ENCODE measurements at places on chromosomes 2 and 18.

DNA sequence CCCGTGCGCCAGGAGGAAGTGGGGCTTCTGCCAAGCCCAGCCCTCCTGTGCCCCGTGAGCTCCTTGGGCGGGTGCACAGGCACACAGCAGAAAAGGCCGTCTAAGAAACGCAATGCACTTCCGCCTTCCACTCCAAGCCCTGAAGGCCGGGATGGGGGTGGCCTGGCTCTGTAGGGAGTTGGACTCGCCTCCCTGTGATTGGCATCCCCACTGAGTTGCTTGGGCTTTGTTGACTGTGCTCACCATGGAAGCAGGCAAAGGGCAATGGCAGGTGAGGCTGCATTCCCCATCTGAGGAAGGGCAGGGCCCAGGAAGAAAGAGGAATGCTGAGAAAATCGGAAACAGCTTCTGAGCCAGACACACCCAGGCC lies 66.8 kb downstream of the CRACDL start:
- DNase-seq = peak; percentile 97

DNA sequence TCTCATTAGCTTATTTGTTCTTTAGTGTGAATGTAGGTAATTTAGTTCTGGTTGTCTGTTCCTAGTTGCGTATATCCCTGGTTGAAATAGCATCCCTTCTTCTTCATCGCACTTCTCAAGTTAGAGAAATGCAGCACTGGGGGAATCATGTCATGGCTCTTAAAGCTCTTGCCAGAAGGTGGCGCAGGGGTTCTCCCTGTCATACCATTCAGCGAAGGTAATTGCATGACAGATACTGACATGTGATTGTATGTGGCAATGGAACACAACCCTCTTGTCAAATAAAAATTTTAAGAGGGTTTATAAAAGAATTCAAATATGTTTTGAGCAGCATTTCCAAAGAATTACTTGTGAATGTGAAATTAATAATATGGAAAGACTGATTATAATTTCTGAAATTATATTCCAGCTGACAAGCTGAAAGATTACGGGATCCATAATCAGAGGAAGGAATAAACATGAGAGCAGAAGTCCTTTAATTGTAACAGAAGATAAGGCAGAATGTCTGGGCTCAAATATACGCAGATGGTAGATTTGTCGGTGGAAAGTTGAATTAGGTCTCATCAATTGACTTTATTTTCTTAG lies 411.7 kb downstream of the DSEL start:
- no peak for DNase-seq

DNA sequence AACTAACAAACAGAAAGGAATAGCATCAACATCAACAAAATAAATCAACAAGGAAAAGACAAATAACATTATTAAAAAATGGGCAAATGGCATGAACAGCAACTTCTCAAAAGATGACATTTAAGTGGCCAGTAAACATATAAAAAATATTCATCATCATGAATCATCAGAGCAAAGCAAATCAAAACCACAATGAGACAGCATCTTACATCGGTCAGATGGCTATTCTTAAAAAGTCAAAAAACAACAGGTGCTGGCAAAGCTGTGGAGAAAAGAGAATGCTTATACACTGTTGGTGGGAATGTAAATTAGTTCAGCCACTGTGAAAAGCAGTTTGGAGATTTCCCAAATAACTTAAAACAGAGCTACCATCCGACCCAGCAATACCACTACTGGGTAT lies 327.1 kb downstream of the CMPK2 start:
- no peak for DNase-seq

- DNase-seq = no peak
Observed at GRCh38 chr2:219570194-219570923, 980 bp downstream of the OBSL1 start.

DNA sequence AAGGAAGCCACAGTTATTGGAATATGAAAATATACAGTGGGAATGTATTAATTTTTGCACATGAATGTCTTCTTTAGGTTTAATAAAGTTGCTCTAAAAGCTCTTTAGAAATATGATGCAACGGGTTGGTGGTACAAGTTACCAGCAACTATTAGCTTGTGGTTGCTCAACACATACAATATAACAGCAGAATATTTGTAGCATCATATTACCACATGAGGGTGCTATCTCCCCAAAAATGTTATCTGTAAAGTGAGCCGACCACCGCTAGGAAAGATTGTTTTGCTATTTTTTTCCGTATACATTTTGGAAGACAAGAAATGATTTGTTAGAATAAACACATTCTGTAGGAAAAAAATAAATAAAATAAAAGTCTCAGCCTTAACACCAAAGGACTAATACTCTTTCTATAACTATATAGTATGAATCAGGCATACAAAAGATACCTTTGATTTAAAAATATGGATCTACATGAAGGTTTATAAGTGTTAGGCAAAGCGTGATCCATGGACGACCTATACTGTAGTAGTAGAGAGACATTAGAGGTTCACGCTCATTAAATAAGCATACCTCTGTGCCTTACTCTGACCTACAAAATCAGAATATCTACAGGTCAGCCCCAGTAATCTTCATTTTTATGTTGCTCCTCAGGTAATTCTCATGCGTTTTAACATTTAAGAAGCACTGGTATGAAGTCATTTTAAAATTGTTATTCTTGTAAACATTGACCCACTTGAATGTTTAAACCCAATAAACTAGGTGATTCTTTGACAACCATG lies 1110.6 kb upstream of the ACVR2A start:
- peak; percentile 51 for DNase-seq

- no peak for DNase-seq
Observed at GRCh38 chr18:79682894-79683625, 3.5 kb downstream of the CTDP1 start.

- DNase-seq = peak; percentile 34
Observed at GRCh38 chr2:226215902-226216503, 583.6 kb downstream of the IRS1 start.

DNA sequence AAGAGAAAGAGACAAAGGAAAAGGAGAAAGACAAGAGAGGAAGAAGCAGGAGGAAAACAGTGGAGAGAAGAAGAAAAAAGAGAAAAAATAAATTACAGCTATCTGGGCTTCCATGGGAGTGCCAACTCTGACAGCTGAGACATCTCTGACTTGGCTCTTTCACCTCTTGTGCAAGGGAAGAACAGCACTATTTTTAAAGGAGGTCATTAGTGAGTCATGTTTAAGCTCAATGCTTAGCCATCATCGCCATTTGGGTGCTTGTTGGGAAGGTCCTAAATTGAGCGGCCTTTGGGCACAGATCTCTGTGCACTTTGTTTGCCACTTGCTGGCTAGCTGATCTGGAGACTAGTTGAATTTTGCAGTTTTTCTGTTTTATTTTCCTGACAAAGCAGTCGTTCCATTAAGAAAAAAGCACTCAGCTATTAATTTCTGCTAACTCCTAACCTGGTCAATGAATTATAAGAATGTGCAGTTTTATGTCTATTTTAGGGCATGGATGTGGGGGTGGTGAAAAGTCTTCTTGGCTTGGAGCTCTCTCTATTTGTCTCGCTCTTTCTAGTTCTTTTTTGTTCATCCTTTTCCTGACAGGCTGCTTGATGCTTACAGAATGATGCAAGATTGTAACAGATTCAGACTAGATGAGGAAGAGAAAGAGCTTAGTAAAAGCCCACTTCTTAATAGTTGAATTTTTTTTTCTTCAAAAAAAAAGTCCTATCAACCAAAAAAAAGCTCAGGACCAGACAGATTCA lies 231.5 kb downstream of the SLC8A1 start:
- DNase-seq = no peak

- no peak for DNase-seq
Observed at GRCh38 chr2:231929961-231930592, 3.9 kb upstream of the NPPC start.

GRCh38 chr2:208306291-208306690 lies 40.2 kb downstream of the PIKFYVE start:
- no peak for DNase-seq

GRCh38 chr2:164781394-164781793 lies 60.2 kb downstream of the COBLL1 start:
- DNase-seq = no peak

DNA sequence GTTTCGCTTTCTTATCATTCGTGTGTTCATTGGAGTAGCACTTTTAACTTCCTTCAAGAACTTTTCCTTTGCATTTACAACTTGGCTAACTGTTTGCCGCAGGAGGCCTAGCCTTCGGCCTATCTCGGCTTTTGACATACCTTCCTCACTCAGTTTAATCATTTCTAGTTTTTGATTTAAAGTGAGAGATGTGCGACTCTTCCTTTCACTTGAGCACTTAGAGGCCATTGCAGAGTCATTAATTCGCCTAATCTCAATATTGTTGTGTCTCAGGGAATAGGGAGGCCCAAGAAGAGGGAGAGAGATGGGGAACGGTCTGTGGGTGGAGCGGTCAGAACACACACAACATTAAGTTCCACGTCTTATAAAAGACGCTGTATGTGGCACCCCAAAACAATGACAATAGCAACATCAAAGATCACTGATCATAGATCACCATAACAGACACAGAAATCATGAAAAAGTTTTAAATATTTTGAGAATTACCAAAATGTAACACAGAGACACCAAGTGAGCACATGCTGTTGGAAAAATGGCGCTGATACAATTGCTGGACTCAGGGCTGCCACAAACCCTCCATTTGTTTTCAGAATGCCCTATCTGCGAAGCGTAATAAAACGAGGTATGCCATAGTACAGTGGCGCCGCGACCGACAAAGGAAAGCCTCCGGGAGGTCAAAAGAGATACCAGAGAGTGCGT lies 553 bp downstream of the TIGD1 start:
- no peak for DNase-seq

DNA sequence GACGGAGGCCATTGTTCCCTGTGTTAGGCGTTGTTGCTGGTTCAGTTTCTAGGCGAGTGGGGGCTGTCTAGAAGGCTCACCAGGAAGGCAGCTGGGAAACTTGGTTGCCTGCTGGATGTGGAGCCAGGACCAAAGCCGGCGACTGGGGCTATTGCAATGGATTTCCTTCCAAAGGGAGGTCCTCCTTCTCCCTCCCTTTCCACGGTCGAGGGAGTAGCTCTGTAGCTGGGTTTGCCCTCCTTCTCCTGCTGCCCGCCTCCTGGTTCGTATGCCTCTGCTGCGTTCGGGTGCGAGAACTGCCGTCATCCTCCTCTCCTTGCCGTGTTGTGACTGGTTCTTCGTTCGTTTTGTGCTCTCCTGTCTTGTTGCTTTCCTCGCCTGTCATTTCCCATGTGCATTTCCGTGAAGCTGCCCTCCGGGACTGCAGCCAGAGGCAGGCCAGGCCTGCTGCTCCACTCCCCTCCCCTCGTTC lies 203.4 kb downstream of the NEDD4L start:
- DNase-seq = no peak

DNA sequence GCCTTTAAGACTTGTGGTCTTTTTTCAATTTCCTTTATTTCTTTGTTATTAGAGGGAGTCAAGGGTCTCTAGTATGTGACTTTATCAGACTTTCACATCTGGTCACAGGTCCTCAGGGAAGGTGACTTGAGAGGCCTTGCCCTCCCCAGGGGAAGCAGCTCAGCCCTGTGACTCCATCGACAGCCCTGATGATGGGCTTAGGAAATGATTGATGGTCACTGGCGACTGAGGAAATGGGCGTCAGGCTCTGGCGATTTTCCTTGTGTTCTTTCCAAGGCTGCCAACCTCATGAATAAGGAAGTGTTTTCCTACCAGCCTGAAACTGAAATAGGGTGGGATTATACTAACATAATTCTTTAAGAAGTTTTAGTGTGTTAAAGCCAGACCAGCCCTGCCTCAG lies 21.1 kb downstream of the SERPINE2 start:
- no peak for DNase-seq

DNA sequence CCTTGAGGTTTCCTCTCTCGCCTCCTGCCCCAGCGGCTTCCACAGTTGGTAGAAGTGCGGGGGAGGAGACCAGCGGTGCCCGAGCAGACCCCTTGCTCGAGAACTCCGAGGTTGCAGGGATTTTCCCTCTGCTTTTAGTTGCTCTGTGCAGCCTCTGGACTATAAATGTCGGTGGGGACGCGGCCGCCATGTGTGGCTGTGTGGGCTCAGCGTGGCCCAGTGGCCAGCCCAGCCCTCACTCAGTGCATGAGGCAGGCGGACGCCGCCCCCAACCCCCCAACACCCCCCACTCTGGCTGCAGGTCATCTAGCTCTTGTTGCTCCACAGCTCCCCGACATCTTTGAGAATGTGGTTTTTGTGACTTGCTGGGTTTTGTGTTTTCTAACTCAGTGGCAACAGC lies 15.3 kb upstream of the D2HGDH start:
- no peak for DNase-seq

DNA sequence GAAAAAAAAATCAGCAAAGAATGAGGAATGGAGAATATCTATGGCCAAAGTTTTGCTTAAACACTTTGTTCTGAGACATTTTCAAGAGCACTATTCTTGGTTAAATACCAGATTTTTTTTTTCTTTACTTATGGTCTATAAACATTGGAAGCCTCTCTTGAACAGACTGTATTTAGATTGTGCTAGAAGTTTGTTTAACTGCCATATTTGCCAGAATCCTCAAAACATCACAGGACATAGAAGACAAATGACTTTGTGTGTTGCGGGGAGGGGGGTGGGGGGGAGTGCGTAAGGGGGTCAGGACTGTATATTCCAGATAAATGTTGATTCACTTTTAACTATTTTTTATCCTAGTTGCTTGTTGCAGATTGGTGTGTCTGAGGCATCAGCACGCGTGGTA lies 262.0 kb downstream of the MEIS1 start:
- DNase-seq = no peak

DNA sequence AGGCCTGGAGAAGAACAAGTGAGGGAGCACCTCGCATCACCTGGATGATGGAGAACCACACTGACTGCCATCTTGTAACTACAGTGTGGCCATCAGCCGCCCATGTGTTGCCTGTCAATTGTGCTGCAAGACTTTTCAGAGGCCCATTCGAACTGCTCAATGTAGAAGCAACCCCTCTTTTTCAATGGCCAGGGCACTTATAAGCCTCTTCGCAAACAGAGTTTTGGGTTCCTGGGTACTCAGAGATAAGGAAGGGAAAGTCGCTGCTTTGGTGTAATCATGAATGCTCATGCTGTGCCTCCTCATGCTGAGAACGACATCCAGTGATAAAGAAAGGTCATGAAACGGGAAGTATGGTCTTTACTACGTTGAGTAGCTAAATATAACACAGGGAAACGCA lies 143.9 kb upstream of the SLC39A10 start:
- DNase-seq = no peak

GRCh38 chr18:26875040-26875654 lies 9.6 kb upstream of the AQP4 start:
- no peak for DNase-seq

DNA sequence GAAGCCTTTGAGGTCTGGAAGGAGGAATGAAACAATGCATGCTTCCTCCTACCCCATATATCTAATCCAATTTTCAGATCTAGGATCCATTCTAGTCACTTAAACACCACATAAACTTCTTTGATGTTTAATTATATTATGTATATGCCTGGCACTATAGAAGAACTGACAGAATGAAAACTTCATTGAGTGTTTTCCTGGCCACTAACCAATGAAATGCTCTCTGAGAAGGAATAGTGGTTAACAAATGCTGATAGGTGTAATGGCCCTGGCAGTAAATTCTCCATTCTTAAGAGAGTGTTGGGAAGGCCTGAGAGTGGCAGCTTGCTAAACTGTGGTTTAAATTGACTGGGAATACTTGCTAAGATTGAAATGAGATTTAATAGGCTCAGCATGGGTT lies 710.0 kb downstream of the LRRTM4 start:
- DNase-seq = no peak
